ENCODE measurements at places on chromosomes 2 and 18.

DNA sequence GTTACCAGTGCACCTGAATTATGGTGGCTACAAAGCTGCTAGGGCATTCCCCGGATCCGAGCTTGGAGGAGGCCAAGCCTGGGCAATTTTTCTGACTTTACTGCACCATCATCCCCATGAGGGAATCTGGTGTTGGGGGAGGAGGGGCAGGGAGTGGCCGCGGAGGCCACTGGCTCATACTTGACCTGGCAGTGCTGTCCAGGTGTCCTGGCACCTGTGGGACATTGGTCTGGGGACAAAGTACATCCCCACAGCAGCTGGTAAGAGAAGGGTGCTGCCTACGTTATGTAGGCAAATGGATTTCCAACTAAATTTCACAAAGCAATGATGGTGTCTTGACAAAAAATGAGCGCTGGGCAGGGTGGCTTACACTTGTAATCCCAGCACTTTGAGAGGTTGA lies 48.3 kb downstream of the KLHL29 start:
- DNase-seq, result no peak

DNA sequence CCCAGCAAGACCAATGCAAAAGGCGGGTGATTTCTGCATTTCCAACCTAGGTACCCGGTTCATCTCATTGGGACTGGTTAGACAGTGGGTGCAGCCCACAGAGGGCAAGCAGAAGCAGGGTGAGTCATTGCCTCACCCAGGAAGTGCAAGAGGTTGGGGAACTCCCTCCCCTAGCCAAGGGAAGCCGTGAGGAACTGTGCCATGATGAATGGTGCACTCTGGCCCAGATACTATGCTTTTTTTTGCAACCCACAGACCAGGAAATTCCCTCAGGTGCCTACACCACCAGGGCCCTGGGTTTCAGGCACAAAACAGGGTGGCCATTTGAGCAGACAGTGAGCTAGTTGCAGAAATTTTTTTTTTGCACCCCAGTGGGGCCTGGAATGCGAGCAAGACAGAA lies 662.6 kb upstream of the ACVR2A start:
- DNase-seq, result peak; percentile 43

- no peak for DNase-seq
Observed at GRCh38 chr2:55365303-55365702, 54.4 kb downstream of the CCDC88A start.

DNA sequence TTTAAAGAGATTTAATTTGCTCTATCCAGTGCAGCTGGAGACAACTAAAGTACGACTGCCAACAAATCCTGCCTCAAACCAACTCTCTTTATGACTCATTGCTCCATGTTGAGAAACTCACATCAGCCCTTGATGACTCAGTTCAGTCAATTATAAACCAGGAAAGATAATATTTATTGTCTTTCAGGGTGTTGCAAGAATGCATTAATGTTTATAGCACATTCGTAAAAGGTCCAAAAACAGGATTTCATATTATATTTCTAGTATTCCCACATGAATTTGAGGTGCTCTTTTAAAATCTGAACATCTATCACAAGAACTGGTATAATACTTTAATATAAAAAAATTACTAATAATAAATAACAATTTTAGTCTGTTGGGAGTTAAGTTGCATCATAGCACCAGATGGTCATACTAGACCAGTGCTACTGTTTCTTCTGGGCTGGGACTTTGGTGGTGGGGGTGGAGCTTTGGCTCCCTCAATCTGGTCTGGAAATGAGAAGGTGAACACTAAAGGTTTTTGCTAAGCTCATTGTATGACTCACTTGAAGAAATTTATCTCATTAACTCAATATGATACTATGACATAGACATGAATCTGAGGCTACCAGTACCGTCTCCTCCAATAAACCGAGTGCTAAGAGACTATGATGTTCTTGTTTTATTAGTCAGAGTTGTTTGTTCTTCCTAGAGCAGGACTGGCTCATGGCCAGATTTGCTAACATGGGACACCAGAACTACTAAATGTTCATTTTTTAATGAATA lies 26.6 kb upstream of the MAP3K20 start:
- DNase-seq, result peak; percentile 95

- no peak for DNase-seq
Observed at GRCh38 chr2:224427471-224427870, 25.6 kb upstream of the FAM124B start.

- DNase-seq, result peak; percentile 24
Observed at GRCh38 chr18:76349067-76349715, 145.9 kb downstream of the ZNF516 start.

- no peak for DNase-seq
Observed at GRCh38 chr2:100105678-100106054, 36.7 kb downstream of the AFF3 start.

DNA sequence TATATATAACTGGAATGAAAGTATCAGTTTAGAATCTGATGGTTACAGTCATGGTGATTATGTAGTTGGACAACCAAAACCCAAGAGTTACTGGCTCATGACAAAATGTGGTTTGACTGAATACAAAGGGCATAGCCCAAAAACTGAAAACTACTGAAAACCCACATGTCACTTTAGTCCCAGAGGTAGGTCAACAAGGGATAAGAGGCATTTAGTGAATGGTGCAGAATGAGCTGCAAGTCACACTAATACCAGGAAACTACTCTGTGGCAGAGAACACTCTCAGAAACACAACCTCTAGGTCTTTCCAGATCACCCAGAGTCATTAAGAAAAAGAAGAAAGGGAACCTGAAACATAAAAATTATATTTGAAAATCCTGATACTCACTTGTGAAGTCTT lies 154.5 kb downstream of the AGPS start:
- no peak for DNase-seq

DNA sequence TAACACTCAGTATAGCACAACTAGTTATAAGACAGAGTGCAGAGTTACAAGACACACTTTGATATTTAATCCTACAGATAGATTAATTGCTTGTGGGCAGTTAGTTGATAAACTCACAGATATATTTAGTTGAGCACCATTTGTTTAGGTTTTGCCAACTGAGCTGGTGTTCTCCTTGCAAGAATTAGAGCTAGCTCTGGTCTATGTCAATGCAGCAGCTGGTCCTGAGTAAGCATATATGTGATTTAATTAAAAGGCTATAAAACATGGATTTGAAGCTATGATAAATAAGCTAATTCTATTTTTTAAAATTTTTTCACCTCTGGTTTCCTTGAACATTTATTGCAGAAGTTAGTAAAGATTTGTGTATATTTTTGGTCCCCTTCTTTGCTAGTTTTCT lies 35.6 kb downstream of the GPD2 start:
- DNase-seq, result no peak

DNA sequence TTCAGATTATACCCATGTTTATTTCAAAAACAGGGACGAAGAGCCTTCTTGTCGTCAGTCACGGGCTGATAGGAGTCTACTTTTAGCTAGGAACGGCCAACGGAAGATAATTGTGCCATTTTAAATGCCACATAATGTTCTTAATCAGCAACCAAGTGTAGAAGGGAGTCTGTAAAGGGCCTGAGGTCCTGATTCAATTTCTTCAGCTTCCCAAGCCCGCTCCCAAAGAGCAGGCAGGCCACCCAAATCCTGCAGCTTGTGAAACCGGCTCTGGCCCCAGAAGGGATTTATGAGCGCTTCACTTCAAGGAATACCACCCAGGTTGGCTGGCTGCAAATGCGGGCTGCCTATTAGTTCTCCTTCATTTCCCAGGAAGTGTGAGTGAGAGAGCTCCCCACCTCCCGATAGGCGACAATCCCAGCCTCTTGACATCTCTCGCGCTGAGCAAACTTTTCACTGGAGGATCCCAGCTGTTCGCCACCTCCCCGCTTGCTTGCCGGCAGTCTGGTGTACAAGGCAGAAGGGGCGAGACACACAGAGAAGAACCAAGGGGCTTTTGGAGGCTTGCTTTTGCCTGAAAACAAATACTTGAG lies 272.9 kb downstream of the CDH20 start:
- DNase-seq, result no peak

DNA sequence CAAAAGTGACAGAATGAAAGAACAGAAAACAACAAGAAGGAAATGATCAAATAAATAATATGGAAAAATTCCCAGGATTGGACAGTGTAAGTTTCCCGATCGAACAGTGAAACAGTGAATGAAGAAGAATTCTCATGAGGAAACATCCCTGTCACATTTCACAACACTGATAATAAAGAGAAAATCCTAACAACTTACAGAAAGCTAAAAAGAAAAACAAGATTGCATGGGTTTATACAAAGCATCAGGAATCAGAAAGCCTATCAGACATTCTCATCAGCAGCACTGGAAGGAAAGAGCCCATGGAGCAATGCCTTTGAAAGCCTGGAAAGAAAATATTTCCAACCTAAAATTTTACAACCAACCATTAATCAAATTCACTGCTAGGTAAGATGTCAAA lies 9.9 kb upstream of the COL6A3 start:
- no peak for DNase-seq

- DNase-seq, result no peak
Observed at GRCh38 chr18:9177031-9177430, 40.5 kb downstream of the ANKRD12 start.

- DNase-seq, result no peak
Observed at GRCh38 chr2:239774933-239775622, 250.1 kb downstream of the NDUFA10 start.

DNA sequence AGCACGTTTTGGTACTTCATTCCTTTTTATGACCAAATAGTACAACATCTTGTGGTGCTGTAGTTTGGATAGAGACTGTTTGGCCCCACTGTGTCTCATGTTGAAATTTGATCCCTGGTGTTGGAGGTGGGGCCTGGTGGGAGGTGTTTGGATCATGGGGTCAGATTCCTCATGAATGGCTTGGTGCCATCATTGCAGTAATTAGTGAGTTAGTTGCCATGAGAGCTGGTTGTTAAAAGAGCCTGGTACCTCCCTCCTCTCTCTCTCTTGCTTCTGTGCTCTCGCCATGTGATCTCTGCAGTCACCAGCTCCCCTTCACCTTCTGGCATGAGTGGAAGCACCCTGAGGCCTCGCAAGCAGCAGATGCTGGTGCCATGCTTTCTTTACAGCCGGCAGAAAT lies 50.9 kb downstream of the NCAPH start:
- DNase-seq, result no peak

GRCh38 chr2:203824603-203825002 lies 43.0 kb upstream of the CTLA4 start:
- DNase-seq, result no peak

DNA sequence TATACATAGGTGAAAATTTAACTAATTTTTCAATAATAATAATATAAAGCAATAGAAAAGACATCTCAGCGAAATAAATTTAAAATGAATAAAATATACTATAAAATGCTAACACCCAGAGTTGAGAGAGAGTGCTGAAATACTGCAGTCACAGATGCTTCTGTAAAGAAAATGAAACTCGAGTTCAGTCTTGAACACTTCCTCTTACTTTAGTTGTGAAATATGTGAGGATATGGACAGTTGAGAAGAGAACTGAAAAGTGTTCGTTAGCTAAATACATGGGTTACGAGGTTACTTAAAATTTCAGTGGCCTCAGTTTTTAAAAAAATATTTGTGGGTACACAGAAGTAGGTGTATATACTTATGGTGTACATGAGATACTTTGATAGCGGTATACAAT lies 106.8 kb downstream of the DNAH7 start:
- no peak for DNase-seq

GRCh38 chr18:55384551-55385275 lies 203.3 kb downstream of the TCF4 start:
- no peak for DNase-seq

- DNase-seq, result no peak
Observed at GRCh38 chr2:19579461-19579860, 221.0 kb upstream of the OSR1 start.

DNA sequence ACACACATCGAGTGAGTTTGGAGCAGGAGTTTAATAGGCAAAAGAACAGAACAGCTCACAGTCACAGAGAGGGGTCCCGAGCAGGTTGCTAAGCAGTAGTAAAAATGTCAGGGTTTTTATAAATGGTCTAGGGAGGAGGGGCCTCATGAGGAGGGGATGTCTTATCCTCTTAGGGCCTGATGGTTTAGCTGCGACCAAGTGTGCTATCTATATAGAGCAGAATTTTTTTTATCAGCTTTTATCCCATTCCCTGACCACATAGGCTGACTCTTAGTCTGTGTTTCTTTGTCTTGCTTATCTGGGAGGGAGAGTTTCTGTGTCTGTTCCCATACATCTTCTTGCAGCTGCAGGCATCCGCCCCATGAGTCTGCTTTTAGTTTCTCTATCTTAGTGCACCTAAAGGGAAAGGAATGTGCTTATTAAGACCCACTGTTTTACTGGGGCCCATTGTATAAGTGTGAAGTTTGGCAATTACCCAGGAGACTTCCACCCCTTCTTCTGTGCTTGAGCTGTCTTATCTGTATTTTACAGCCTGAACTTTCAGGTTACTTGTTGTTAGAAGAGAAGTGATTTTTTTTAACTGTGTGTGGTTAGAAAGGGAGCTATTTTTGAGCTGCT lies 30.4 kb upstream of the GMCL1 start:
- DNase-seq, result no peak

- DNase-seq, result no peak
Observed at GRCh38 chr2:176493909-176494308, 224.7 kb downstream of the MTX2 start.

GRCh38 chr18:49447810-49448745 lies 12.4 kb downstream of the DYM start:
- no peak for DNase-seq

DNA sequence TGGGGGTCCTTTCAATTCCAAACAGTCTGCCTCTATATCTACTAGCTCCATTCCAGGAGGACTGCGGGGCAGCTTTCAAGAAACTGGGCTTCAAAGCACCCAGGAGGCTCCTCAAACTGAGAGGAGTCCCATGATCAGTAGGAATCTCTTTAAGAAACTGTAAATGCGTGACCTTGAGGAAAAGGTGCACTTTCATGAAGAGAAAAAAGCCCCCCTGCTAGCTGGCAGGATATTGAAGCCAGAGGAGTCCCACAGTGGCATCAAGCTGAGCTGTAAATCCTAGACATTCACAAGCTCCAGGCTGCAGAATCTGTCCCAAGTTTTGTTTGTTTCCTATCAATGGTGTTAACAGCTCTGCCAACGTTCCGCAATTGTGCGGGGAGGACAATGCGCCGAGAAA lies 790.1 kb downstream of the SLC4A3 start:
- no peak for DNase-seq

DNA sequence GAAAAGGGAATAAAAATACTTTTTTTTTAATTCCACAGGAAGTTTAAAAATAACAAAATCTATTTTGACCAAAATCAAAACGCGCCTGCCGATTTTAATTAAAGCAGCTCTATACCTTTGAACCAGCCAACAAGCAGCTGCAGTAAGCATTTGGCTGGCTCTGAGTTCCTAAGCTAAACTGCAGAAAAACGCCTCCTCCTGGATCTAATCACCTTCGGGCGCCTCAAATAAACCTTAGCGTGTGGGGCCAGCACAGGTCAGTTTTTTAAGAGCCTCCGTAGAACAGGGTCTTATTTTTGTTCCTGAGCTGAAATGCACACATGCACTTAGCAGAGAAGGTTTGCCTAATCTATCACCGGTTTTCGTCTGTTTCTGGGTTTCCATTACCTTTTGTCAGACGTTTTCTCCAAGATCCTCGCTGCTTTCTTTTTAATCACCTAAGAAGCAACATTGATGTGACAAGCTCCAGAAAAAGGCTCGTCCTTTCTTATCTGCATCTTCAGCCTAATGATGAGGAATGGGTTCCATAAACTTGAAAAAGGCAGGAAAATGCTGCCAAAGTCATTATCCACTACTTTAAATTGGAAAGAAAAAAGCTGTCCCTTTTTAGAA lies 64.7 kb upstream of the HNRNPA3 start:
- no peak for DNase-seq

Data from MG63 (cell line).